Urothelium cell line (cell line): ENCODE measurements at places on chromosomes 3 and 15.

- DNase-seq: peak; percentile 67
Observed at GRCh38 chr3:124263168-124263567, 271.2 kb upstream of the ROPN1 start.

GRCh38 chr3:175111036-175111435 is 251.9 kb downstream of the NAALADL2 start:
- DNase-seq: no peak

DNA sequence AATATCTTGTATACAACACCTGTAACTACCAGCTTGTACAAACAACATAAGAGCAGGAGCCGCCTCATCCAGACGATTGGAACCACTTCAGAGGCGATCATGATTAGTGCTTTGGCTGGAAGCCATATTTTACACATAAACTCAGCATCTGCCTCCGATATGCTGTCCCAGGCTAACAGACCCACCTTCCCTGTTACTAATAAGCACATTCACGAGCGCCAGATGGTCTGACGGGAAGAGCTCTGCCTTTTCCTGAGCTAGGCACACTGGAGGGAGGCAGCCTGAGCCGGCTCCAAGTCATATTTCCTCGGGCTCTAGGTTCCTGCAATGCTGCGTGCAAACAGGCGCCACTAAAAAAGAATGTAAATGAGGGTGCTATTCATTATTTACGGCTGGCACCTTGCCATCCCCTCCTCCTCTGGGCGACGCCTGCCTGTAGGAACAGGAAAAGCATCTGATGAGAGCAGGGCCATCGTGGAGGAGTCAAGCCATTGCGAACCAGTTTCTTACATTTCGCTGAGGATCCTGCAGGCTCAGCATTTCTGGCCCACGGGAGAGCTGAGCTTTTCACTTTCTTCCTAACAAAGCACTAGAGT is 98.2 kb downstream of the ANXA2 start:
- DNase-seq: no peak

- no peak for DNase-seq
Observed at GRCh38 chr3:171977860-171978259, 61.5 kb upstream of the FNDC3B start.

DNA sequence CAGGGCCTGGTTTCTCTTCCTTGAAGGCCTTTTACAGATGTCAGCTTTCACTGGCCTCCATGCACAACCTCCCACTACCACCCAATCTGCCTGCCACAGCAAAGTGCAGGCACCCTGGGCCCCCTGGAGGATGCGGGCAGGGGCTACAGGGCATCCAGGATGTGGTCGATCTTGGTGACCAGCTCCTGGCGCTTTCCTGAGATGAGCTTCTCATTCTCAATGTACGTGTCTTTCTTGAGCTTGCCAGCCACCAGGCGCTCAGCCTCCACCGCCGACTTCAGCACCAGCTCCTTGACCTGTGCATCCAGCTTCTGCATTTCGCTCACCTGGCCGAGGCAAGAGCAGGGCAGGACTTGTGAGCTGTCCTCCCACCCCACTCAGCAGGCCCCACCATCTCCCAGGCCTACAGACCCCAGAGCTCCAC is 30.3 kb downstream of the RPN1 start:
- no peak for DNase-seq

DNA sequence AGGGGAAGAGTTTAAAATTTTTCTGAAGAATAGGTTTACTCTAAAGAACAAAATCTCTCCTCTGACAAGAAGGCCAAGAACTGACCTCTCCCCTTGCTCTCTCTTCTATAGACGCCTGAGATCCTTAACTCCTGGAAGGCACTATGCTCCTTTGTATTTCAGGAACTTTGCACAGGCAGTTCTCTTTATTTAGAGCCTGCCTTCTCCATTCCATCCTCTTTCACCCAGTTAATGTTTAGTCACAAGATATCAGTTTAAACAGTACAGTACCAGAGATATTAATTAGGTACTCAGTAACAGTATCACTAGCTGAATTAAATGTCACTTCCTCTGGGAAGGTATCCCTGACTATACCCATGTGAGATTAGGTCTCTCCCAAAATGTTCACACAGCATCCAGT is 33.5 kb downstream of the HERC1 start:
- DNase-seq: no peak

DNA sequence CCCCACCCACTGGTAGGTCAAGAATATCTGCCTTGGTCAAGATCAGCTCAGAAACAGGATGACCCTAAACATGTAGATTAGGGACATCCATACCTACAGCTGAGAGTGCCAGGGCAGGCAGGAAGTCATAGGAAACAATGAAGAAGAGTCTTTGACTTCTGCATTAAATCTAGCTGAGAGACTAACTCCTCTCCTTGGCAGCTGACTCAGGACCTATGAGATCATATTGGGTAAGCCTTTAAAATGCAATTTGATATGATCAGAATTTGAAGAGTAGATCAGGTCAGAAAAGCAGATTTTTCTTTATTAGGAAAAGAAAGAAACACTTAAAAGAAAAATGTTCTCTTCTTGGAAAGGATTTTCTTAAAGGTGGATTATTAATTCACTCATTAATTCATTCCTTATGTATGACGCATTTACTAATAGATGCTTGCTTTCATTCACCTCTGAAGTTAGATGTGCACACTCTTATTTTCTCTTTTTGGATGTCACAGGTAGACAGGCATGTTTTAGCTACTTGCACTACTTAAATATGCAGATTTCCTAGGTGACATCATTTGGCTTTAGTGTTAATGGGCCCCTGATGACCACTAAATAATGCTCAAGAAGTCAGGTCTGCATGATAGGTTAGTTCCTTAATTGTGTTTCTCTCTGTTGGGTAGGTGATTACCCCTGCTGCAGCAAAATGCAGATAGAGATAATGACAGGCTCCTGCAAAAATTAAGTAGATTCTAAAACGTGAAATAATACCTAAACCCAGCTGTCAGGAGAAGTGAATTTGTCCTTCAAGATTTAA is 35.7 kb upstream of the GSK3B start:
- no peak for DNase-seq

DNA sequence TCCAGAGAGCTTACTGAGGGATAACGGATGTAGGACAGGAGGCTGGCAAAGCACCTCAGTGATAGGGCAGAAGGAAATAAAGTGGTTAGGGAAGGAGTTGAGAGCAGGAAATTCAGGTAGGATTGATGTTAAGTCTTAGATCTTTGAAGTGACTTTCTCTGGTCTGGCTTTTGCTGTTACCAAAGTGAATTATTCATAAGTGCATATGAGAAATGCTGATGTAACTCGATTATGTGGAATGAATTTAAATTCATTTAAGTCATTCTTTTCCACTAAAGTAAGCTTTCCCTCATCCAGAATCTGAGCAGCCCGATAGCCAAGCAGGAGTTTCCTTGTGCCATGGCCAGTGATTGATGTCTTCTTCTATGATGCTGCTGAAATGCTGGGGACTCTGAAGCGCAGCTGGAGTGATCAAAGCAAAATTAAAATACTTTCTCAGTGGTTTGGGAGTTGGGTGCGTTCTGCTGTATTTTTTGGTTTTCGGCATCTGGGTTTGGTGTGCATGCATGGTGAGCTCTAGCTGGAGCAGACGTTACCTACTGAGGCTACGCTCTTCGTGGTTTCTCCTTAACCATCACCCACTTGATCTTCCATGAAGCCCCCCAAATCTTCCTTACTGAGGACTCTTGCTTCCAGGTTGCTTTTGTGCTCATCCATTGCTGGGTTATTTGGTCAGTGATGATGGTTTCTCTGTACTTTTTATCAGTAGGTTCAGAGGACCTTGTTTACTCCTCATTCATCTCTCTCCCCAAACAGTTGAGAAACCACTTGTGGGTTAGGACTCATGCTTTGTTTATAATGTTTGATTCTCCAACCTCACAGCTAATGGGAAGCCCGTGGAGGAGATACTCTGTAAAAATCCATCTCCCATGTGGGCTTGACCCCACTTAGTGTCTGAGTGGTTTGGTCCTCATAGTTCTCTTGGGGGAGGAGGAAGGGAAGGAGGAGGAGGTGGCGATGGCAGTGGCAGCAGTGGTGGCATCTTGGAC is 72.5 kb downstream of the IGF1R start:
- no peak for DNase-seq

- no peak for DNase-seq
Observed at GRCh38 chr3:113240841-113241240, 29.5 kb downstream of the BOC start.

- DNase-seq: no peak
Observed at GRCh38 chr15:93866948-93867347, 364.4 kb upstream of the MCTP2 start.

DNA sequence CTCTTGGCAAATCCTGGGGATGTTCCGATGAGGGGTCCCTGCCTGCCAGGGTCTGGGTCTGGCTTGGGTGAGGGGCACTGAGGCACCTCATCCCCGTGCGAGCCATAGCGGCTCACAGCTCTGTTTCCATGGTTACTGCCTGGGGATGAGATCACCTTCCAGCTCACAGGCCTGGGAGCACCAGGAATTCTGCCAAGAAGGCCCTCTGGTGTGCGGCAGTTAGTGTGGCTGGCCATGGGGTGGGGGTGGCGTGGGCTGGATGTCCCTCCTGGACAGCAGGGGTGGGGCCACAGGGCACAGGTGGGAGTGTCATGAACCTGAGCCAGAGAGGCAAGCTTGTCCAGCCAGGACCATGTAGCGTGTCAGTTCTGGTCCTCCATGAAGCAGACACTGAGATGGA is 22.1 kb upstream of the PRR23E start:
- DNase-seq: peak; percentile 89

GRCh38 chr3:20760981-20761380 is 575.0 kb upstream of the SGO1 start:
- no peak for DNase-seq

- no peak for DNase-seq
Observed at GRCh38 chr3:148681080-148681479, 16.6 kb upstream of the AGTR1 start.

DNA sequence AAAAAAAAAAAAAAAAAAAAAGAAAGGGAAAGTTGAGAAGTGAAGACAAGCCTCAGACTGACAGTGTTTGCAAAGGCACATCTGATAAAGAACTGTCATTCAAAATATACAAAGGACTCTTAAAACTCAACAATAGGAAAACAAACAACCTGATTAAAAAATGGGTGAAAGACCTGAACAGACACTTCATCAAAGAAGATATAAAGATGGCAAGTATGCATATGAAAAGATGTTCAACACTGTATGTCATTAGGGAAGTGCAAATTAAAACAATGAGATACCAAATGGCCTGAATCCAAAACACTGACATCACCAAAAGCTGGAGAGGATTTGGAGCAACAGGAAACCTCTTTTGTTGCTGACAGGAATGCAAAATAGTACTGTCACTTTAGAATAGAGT is 48.6 kb downstream of the MCCC1 start:
- no peak for DNase-seq

- peak; percentile 56 for DNase-seq
Observed at GRCh38 chr3:11238060-11238459, 34.1 kb upstream of the ATG7 start.

GRCh38 chr3:42013691-42014457 is 52.0 kb upstream of the ULK4 start:
- DNase-seq: peak; percentile 32

GRCh38 chr3:101478980-101479379 is 34.0 kb downstream of the SENP7 start:
- DNase-seq: no peak

DNA sequence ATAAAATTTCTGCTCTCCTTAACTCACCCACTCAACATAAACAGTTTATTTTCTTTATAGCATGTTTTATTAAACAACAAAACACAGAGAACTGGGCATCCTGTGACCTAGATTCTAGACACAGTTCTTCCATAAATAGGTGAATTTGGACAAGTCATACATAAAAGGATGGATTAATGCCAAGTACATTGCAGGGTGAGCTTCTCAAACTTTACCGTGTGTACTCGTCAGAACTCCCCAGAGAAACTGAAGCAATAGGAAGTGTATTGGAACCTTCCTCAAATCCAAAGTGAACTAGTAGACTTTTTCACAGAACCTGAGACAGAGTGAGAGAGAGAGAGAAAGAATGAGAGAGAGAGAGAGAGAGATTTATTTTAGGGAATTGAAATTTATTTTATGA is 139.7 kb downstream of the CD47 start:
- no peak for DNase-seq

DNA sequence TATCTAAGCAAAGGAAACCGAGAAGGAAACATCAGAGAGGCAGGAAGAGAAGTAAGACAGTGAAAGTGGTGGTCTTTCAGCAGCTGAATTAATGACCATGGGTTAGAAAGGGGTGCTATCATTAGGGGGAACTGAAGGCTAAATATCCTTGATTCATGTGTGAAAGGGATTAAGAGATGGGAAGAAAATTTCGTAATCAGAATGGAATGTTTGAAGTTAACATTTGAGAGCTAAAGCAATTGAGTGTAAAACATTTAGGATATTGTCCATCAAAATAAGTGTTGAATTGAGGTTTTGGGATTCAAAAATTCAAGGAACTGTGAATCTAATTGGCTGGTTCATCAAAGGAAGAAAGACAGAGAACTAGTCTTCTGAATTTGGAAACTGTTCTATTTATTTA is 4.1 kb upstream of the ECT2 start:
- no peak for DNase-seq

GRCh38 chr15:75049392-75049791 is 26.0 kb downstream of the PPCDC start:
- DNase-seq: no peak

DNA sequence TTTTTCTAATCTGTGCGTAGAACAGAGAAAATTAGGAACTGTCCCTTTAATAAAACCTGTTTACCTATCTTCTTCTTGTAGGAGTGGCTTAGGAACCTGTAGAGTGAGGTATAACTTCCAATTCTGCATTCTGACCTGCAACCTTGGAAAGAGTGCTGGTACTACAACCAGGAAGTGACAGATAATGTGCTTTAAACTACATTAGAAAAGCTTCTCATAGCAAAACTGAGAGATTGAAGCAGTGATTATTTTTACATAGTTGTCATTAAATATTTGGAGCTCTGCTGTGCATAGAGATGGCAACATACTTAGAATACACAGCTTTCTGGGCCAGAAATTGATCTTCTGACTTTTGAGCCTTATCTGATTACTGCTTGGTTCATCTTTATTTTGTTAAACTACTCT is 50.4 kb upstream of the ZDHHC23 start:
- no peak for DNase-seq

DNA sequence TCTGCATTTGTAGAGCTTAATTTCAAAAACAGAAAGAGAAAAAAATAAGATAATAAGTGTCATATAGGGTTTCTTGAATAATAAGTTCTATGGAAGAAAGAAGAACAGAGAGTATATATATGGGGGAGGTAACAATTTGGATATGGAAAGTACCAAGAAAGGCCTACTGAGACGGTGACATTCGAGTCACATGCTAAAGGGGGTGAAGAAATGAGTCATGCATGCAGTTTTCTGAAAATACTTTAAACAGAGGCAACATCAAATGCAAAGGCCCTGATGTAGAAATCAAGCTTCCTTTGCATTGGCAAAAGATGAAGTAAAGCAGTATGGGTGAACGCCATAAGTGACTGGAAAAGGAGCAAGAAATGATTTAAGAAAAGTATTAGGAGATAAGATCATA is 371.6 kb upstream of the ZNF385D start:
- no peak for DNase-seq
